ENCODE measurements at places on chromosomes 2 and 18.

DNA sequence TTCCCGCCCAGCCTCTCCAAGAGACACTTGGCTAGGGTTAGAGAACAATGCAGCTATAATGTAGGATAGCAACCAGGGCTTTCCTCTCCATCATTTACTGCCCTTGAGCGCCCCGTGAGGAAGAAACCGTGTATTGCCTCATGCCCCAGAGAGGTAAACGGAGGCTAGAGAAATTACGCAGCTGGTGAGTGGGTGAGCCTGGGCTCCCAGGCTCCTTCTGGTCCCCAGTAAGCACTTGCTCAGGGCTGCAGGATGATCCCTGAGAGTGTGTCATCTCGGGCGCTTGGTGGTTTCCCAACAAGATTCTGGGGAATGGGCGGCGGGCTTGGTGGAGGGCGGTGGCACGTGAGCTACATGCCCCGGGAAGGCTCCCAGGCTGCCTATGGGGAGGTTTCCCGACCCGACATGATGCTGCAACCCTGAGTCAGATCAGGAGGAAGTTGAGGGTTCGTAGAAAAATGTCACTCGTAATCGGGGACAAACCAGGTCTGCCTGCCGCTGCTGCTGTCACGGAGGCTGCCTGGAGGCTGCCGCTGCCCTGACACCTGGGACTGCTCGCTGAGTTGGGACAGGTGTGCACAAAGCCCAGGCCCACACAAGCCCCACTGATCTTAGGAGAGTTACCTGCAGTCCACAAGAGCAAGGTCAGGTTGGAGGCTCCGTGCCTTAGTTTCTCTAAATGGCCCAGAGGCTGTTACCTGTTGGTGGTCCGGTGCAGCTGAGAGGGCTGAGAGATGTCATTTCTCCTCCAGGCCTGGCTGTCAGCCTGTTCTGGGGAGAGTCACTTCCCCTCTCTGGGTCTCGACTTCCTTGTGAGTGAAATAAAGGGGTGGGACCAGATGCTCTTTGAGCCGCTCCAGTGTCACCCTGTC is at the start of gene GPR55:
Gene GPR55, minus strand, starts transcription at position 773 of the 872 bp plus-strand sequence. CDS start 14,280 bp downstream, outside the sequence.
- DNase-seq: peak; percentile 60

GRCh38 chr2:27756544-27757498 is 14.7 kb upstream of the MRPL33 start:
- no peak for DNase-seq

GRCh38 chr2:203790134-203790852 is 77.3 kb upstream of the CTLA4 start:
- DNase-seq: no peak

DNA sequence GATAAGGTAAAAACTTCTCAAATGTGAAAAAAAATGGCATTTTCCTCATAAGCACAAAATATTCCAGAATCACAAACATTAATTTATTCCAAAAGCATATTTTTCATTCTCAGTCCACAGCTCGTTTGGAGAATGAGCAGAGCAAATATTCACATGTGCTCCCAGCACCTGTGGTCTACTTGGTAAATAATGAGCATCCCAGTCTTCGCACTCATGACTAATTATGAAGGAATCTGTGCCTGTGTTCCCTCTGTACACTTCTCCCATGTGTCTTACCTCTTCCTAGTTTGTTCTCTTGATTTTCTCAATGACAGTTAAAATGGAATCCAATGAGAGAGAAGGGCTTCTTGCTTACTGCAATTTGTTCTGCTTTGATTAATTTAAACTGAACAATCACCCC is 671.0 kb upstream of the SOX11 start:
- no peak for DNase-seq

GRCh38 chr2:26223018-26223417 is 21.4 kb downstream of the HADHA start:
- DNase-seq: no peak

- peak; percentile 83 for DNase-seq
These were observed 56.6 kb downstream of the RPL37A start for GRCh38 chr2:216555274-216555673.

GRCh38 chr2:142875010-142875409 is 2.5 kb upstream of the KYNU start:
- no peak for DNase-seq

- no peak for DNase-seq
These were observed 87.4 kb downstream of the ITSN2 start for GRCh38 chr2:24272907-24273306.

DNA sequence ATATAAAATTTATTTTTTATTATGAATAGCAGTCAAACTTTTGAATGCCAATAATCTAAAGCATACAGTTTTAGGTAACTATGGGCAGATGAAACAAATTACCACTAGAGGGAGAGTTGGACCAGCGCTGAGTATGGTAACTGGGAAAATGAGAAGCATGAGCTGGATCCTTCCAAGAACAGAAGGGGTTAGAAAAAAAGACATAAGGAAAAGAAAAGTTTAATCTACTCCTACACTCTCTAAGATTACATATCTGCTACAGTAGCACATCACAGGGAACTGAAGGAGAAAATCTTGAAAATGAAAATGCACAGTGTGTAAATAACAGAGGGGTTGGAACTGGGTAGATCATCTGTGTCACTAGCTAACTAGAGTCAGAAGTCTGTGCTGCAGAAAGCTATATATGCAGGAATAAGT is 15.5 kb downstream of the REG3G start:
- DNase-seq: peak; percentile 48

DNA sequence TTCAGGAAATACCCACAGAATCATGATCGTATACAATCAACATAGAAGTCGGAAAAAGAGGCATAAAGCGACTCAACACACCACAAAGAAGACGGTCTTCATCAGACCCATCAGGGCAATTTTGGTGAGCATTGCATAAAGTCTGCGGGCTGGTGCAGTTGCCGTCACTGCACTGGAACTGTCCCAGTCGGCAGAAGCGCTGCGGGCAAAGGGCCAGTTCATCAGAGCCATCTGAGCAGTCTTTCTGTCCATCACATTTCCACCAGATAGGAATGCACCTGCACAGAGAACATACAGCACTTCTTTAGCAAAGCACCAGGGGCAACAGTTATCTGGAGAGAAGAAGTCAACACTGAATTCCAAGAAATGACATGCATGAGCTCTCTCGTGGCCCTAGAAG is 105.7 kb downstream of the DHRS9 start:
- no peak for DNase-seq

GRCh38 chr2:143697744-143698143 is 568.5 kb downstream of the ARHGAP15 start:
- DNase-seq: no peak

DNA sequence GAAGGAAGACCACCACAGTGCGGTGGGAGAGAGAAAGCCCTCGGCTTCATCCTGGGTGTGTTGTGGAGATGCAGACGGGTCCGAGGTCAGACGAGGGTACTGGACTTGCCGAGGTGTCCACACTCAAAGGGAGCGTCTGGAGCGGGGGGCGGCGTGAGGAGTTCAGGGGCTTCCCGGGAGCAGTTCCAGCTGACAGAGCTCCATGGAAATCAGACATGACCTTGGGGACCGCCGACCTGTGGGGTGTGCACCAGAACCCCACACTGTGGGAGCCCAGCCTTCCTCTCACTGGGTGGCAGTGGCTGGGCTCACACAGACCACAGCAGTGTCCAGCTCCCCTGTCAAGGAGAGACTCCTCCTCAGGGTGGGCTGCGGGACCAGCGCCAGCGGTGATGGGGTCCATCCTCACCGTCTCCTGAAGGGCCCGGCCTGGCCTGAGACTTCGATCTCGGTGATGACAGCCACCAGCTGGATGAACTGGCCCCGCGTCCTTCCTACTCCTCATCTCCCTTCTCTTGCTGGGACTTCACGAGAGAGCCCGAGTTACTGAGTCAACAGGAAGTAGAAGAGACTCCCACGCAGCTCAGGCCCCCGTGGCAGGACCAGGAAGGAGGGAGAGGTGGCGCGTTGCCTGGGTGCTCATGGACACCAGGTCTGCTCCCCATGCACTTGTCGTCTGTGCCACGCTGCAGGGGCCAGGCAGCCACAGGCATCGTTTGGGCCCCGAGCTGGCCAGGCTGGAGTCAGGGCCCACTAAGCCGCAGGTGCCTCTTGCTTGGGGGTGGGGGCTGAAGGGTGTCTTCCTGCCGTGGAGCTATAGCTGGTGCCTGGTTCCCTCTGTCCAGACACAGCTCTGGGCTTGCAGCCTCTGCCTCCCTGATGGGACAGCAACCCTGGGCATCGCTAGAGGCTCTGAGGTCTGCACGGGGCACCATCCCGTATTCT is 101.9 kb upstream of the CTDP1 start:
- DNase-seq: no peak

GRCh38 chr2:14779252-14779651 is 146.7 kb downstream of the LRATD1 start:
- DNase-seq: no peak

- no peak for DNase-seq
These were observed 44.8 kb downstream of the TCF4 start for GRCh38 chr18:55543130-55543704.

DNA sequence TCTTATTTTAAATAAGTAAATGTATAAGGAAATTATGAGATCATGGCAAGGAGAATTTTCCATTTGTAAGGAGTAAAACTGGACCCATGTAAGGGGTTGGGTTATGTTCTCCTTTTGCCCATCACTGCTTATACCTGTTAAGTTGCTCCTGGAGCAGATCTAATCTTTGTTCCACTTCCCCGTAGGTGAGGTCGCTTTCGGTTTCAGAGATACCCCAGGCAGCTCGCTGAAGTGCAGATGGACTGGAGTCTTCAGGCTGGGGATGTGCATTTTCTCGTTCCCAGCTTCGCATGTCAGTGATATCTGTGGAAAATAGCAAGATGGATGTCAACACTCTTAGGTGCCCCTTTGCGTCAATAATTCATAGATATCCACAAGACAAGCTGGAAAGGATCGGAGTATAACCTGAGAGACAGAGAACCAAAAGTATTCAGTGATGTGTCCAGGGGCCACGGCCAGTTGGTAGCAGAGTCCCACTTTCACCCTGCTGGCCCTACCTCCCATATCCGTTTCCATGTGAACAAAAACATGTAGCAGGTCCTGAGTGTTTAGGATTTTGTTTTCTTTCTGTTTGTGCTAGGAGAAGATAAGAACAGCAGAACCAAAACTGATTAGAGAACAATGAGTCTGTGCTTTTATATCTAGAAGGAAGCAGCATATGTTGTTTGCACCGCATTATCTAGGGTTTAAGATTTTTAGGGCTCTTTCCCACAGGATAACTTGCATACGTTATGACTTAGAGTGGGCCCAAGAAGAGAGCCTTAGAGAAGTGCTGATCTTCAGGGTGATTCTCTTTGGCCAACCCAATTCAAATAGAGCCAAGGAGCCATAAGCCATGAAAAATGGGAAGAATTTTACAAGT is 36.0 kb downstream of the GCA start:
- DNase-seq: peak; percentile 20

DNA sequence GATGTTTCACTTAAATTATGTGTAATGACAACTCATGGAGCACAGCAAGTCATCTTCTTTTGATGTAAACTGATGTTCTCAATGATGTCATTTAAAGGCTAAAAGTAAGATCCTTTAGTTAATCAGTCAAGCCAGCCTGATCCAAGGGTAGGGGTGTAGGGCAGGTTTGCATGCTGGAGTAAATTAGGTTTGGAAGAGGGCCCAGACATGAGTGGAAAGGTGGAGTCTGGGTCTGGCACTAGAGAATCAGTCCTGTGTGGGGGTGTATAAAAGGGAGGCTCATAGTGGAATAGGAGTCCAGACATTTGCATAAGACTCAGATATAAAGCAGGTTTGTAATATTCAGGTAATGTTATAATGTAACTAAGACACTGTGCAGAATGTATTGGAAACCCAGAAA is 88.8 kb upstream of the NYAP2 start:
- DNase-seq: no peak

DNA sequence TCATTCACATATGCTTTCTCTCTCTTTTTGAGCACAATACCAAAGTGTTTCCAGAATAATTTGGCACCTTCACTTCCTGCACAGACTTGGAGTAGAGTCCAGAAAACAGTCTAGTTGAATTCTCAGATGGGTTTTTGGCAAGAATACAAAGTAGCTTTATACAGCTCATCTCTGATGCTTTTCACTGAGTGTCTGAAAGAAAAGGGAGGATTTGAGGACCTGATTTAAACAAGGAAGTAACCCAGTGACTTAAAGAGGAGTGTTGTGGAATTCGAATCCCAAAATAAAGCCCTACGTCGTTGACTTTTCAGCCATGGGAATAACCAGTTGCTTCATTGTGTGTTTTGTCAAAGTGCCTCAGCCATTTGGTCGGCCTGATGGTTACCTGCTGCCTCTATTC is 31.8 kb downstream of the METAP1D start:
- no peak for DNase-seq

- peak; percentile 13 for DNase-seq
These were observed 25.0 kb upstream of the KDM3A start for GRCh38 chr2:86416146-86416545.

DNA sequence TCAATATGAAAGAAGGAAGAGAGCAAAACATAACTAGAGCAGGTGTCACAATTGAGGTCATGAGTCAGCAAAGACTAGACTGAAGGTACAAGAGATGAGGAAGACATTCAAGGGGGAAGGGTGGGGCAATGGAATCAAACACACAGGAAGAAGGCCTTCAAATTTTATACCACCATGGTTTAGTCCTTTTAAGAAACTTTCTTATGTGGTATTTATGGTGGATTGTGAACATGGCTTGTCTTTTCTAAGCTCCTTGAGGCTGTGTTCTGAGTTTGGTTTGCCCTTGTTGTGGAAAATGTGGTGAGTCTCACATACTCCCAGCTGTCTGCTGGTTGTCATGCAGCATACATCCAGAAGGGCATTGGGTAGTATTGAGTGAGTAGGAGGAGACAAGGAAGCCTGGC is 62.1 kb downstream of the NABP1 start:
- no peak for DNase-seq

DNA sequence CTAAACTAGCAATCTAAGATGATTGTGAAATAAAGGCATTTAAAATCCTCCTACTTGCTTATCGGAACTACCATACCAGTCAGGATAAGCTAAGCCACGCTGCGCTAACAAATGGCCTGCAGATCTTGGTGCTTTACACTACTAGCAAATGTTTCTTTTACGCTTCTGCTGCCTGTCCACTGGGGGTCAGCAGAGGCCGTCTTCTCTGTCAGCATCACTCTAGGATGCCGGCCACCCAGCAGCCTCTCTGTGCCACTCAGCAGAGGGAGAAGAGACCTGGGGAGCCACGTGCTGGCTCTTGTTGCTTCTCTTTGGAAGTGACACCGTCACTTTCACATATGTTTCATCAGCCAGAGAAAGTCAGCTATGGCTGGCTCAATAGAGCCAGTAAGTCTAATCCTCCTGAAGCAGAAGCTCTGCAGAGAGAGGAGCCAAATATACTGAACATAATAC is 36.6 kb downstream of the COPS8 start:
- peak; percentile 40 for DNase-seq
